ENCODE measurements at places on chromosomes 4 and X.

GRCh38 chr4:105088110-105088879 lies 58.4 kb upstream of the TET2 start:
- no peak for DNase-seq

DNA sequence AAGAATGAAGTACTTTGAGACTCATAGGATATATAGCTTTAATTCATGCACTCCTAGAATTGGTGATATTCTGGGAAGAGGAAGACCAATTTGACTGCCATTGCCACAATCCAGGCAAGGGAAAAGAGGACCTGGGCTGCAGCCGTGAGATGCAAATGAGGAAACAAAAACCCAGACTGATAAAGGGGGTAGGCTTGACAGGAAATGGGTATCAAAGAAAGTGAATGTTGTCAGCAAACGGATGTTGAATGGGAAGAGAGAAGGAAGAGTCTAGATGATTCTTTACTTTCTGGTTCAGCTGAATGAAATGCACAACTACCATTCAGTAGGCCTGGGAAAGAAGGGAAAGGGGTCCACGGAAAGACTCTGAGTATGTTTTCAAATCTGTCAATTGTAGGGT lies 17.1 kb upstream of the ARHGEF6 start:
- DNase-seq, result no peak

- DNase-seq, result peak; percentile 25
Measured at GRCh38 chrX:10158279-10159144, 1.7 kb downstream of the CLCN4 start.

DNA sequence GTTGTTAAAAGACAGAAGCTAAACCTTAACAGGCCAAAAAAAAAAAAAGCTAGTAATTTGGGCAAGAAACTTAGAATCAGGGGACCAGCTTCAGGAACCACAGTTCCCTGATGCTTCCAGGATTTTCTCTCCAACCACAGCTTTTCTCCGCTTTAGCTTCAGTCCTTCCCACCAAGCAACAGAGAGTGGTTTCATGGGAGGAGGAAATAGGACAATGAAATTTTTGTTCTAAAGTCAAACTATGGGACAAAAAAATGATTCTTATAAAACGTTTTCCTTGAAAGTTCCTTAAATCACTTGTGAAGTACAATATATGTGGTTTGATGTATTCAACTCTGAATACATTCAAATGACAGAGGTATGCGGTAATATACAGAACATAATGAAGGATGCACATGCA lies 71.0 kb upstream of the DHX15 start:
- no peak for DNase-seq

- no peak for DNase-seq
Measured at GRCh38 chr4:70994069-70994366, 569 bp downstream of the DCK start.

- DNase-seq, result peak; percentile 1
Measured at GRCh38 chrX:28205905-28206304, 224.7 kb upstream of the DCAF8L1 start.

- DNase-seq, result no peak
Measured at GRCh38 chr4:4555916-4556315, 14.1 kb upstream of the STX18 start.

- no peak for DNase-seq
Measured at GRCh38 chrX:10278716-10279115, 121.9 kb downstream of the CLCN4 start.

DNA sequence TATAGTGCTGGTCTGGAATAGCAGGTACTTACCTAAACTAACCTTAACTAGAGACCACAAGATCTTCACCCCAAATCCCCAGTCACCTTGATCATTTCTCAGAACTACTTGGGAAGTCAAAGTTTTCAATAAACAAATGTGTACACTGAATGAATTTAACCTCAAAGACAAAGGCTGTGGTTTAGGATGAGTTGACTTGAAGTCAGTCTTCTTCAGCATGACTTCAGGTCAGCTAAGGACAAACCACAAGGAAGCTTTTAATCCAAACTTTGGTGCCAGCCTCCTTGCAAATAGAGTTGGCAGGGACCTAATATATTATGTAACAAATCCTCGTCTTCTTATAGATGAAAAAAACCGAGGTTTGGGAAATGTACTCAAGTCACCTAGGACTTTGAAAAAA lies 21.2 kb upstream of the VCX2 start:
- no peak for DNase-seq

- peak; percentile 21 for DNase-seq
Measured at GRCh38 chr4:38279650-38280322, 319.6 kb downstream of the PTTG2 start.

GRCh38 chr4:169933531-169933930 lies 92.7 kb downstream of the MFAP3L start:
- no peak for DNase-seq

DNA sequence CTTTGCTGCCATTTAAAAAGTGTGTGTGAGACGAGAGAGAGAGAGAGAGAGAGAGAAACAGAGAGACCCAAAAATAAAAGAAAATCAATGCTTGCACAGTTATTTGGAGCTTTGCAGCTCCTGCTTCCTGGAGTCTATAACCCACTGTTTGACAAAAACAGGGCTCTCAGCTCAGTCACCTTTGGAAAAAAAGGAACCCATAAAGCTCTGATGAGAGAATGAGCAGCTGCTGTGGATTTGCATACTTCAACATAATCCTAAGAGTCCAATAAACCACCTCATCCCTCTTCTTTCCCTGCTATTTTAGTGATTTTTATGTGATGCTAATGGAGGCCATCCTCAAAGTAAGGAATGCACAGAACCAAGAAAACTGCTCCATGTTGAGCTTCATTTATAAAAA lies 50.3 kb downstream of the USP26 start:
- no peak for DNase-seq

DNA sequence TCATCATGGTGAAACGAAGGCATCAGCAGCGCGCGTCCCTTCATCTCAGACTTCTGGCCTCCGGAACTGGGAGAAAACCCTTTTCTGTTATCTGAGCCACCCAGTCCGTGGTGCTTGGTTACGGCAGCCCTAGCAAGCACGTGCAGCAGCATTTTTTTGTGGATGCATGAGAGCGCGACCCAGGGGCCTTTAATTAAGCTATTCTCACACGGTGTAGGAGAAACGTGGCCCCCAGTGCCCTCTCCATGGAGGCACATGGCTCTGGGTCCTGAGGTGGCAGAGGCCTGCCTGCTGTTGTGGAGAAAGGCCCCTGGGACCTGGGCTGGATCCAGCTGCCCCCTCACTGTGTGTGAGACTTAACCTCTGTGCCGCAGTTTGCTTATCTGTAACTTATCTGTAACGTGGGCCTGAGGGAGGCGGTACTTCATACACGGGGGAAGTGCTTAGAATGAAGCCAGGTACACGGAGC lies 9.5 kb downstream of the CLCN4 start:
- no peak for DNase-seq

- no peak for DNase-seq
Measured at GRCh38 chr4:186684889-186685309, 38.8 kb downstream of the FAT1 start.

DNA sequence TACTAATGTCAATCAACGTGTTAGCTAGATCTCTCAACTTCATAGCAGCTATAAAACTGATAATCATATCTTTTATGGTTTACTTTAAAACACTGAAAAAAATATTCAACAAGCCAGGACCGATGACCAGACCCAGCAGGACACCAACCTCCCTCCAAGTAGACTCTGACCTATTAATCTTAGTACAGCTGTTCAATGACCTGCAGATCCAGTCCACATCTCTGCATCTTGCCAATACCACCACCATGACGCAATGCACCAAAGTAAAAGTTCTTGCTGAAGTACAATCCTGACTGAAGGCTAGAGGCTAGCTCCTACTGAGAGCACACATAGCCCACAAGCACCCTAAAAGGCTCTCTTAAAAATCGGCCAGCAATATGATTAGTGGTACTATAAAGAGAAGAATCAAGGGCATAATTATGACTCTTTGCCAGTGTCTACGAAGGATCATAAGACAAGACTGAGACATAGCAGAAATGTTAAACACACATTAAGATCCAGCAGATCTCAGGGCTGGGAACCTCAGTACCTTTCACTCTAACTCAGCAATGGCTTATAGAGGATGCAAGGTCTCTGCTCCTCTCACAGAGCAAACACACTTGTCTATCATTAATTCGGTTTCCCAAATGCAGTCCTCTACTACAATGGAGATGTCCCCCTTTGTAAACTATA lies 7.6 kb downstream of the MED14 start:
- DNase-seq, result no peak
